ENCODE measurements at places on chromosomes 4 and X.

DNA sequence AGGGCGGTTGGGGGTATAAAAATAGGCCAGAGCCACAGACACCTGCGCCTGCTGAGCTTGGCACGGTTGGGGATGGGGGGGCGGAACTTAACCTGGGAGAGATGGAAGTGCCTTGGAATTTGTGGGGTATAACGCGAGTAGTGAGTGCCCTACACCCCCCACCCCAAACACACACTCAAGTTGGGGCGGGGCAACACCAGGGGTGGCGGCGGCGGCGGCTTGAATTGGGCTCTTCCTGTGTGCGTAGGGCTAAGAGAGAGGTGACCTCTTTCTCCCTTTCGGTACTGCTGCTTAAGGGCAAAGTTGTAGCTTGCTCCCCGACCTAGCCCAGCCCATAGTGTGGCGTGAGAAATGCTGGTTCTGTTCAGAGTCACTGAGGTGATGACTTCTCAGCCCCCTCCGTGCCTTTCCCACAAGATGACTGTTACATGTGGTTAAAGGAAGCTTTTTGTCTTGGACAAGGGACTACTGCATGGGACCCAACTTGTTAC, 839 bp downstream of the STK26 start:
- peak; percentile 52 for DNase-seq

- no peak for DNase-seq
These were observed 8.6 kb upstream of the TKTL2 start for GRCh38 chr4:163482190-163482589.

GRCh38 chr4:39587881-39588280, 50.8 kb downstream of the SMIM14 start:
- DNase-seq, result no peak

- no peak for DNase-seq
These were observed 101.4 kb downstream of the ADRA2C start for GRCh38 chr4:3867403-3868100.

GRCh38 chr4:153705743-153706468, 21.8 kb downstream of the TLR2 start:
- no peak for DNase-seq

DNA sequence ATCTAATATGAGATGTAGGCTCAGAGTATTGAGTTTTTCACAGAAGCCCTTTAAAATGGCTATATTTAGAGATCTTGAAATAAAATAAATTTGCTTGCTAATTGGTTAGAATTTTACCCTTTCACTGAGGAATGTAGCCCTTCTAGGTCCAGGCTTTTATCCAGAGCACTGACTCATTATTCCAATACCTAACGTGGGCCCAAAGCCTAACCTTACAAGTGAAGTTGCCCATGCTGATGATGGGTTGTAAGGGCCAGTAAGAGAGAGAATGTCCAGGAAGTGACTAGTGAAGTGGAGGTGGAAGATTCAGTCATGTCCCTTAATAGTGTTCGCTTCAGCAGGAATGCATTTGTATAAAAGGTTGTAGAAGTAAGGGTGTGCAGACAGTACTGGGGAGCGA, 155.9 kb downstream of the STIM2 start:
- no peak for DNase-seq

DNA sequence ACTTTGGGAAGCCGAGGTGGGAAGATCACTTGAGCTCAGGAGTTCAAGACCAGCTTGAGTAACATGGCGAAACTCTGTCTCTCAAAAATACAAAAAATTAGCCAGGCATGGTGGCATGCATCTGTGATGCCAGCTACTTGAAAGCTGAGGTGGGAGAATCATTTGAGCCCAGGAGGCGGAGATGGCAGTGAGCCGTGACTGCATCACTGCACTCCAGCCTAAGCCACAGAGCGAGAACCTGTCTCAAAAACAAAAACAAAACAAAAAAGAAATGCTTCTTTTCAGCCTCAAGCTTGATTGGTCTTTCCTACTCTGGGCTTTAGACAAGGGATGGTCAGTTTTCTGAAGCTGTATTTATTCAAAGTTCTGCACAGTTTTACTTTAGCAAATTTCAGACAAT, 15.8 kb upstream of the DHRSX start:
- no peak for DNase-seq

- no peak for DNase-seq
These were observed 46.3 kb upstream of the ARHGEF6 start for GRCh38 chrX:136827026-136827425.

GRCh38 chrX:53279296-53280237, 1.8 kb downstream of the IQSEC2 start:
- no peak for DNase-seq

DNA sequence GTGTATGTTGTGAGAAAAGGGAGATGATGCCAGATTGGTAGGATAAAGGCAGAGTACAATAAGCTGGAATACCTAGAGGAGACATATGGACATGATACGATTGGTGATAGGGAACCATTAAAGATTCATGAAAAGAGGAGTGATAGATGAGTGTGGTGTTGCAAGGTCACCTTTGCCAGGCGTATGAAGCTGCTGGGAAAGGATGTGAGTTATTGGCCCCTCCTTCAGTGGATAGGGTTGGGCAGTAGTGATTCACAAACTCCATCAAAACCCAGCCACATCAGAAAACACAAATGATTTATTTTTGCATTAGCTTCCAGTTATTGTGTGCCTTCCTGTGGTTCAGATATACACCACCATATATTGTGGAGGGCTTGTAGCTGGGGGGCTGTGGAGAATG, 34.3 kb downstream of the TMEM164 start:
- DNase-seq, result no peak

- DNase-seq, result no peak
These were observed 188.5 kb upstream of the STS start for GRCh38 chrX:6959006-6959405.

DNA sequence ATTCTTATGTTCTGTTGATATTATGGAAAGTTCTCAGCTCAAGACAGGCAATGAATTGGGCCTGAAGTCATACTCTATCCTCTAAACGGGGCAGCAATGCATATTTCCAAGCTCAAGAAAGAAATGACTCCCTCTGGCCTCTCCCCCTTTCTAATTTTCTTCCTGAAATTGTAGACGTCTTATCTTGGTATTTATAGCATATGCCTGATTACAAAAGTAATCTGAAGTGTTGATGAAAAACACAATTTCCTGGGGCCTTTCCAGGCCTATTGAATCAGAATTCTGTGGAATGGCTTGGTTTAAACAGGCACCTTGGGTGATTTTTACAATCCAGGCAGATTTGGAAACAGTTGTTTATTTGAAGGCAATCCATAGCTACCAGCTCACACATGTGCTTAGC, 21.4 kb upstream of the PGRMC2 start:
- DNase-seq, result no peak

GRCh38 chr4:106971636-106972035, 64.5 kb downstream of the DKK2 start:
- no peak for DNase-seq

DNA sequence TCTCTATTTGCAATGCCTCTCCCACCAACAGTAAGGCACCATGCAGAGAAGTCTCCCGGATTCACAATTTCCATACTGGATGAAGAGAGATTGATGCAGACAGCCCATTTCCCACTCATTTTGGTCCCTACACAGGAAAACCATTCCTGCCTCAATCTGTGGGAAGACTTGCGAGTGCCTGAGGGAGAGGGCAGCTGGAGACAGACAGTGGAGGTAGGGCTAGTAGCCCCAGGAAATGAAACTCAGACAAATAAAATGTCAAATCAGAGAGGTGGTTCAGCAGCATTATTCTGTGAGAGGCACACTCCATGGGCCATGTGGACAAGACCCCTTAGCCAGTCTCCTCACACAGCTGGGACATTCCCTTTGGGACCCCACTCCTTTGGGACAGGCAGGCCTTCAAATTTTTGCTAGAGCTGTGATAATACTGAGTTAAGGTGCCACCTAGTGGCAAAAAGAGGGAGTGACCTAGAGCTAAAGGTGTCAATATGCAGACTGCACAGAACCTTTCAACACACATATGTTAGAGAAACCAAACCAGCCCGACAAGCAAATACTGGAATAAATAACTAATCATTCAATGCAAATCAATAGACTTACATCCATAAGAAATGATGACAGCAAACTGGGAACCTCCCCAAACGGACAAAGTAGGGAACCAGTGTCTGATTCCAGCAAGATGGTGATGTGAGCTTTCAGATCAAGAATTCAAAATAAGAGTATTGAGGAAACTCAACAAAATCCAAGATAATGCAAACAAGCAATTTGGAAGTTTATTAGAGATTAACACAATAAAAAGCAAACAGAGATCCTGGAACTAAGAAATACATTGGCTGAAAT, 1865.3 kb upstream of the AGA start:
- no peak for DNase-seq

- DNase-seq, result no peak
These were observed 17.5 kb downstream of the FAM184B start for GRCh38 chr4:17763931-17764330.

DNA sequence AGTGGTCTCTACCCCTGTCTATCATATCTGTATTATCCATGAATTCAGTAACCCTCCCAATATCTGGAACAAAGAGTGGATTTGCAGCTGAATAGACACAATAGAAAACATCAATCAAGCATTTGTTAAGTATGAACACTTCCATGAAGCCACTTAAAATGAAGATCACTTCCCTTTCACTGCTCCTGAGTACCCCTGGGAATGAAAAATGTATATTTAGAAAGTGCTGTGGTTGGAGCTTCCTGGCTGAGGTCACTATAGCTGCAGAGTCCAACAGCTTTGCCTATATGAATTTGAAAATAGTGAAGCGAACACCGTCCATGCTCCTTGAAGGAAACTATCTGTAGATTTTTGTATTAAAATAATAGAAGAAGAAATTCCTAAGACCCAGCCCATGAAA, 227.0 kb downstream of the DTHD1 start:
- DNase-seq, result no peak

All from stimulated activated CD4-positive, alpha-beta T cell treated with anti-CD3 and anti-CD28 coated beads, Interleukin-4, amount 100 ng/mL, for 4 hours (primary cell).